NCI-H1092 (cell line): ENCODE measurements at places on chromosomes 6 and 20.

GRCh38 chr6:127851197-127851596 lies 49.7 kb downstream of the THEMIS start:
- no peak for DNase-seq

- no peak for DNase-seq
Measured at GRCh38 chr20:16167423-16168130, 405.7 kb downstream of the KIF16B start.

DNA sequence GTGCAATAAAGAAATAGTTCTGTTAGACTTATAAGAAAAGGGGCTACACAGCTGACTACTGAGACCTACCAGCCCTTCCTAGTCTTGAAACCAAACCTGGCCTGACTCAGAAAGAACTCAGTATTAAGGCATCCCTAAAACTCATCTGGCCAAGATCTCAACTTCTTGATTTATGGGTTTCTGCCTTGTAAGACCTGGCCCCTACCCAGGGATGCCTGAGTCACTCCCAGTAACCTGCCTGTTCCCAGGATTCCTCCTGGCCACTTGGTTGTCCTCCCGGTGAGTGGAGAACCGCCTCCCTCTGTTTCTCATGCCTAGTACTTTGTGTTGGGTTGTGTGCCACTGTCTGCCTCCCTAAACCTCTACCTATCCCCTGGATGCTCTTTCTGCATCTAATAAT lies 189.4 kb upstream of the PREP start:
- no peak for DNase-seq

- DNase-seq = no peak
Measured at GRCh38 chr6:113352831-113353230, 504.3 kb upstream of the MARCKS start.

GRCh38 chr6:113276601-113277000 lies 580.5 kb upstream of the MARCKS start:
- no peak for DNase-seq

GRCh38 chr20:45611054-45611453 lies 18.5 kb upstream of the WFDC10A start:
- DNase-seq = no peak

DNA sequence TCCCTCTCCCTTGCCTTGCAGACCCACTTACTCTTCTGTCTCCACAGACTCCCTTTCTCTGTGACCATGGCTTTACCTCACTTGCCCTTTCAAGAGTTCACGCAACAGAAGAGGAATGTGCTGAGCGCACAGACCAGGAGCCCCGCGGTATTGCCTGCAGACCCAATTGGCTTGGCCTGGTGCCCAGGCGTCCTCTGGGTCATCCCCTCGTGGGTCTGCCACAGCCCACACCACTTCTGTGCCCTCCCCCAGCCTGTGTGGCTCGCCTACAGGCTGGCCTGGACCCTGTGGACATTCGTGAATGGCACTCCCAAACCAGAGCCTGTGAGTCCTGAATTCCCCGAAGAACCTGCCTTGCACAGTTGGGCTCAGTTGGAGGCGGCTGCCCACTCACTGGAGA lies 15.3 kb upstream of the NINL start:
- no peak for DNase-seq

DNA sequence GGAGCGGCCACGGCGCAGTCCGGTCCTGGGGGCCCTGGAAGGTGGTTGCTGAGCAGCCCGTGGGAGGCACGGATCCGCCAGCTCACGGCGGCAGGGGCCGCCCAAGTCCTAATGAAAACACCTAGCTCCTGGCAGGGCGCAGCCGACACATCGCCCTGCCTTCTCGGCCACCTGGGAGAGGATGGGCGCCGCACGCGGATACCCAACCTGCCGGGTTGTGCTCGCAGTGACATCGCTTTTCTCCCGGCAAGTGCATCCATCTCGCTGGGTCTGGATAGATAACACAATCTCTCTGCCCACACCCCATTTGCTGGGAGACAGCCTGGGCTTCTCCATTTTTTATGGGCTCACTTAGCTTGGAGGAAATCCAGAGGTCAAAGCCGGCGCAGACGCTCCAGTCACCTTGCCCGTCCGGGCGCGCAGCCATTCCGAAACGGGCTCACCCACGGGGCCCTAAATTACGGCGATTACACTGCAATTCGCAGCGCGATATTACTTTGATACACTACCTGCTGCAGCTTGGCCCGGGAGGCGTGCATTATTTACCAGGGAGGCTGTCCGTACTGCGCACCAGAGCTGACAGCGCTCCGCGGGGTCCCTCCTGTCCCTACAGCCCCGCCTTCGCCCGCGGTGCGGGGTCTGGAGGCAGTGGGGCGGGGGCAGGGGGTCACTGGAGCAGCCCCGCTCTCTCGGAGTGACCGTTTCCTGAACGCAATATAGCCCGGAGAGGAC lies 36.2 kb upstream of the CCDC167 start:
- no peak for DNase-seq

DNA sequence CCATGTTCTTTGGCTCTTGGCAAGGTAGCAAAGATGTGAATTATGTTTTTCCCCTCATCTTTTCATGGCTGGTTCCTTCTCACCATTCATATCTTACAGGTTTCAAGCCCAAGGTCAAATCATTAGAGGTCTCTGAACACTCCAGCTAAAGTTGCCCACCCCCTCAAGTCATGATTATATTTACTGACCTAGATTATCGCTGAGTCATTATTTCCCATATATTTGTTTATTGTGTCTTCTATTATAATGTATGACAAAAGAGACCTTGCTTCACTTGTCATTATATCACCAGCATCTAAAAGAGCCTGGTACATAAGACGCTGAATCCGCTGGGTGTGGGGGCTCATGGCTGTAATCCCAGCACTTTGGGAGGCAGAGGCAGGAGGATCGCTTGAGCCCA lies 12.4 kb downstream of the DSN1 start:
- DNase-seq = no peak

GRCh38 chr6:47083586-47084047 lies 41.5 kb upstream of the ADGRF1 start:
- DNase-seq = peak; percentile 76

- no peak for DNase-seq
Measured at GRCh38 chr20:57114290-57115005, 152.0 kb downstream of the BMP7 start.
